ENCODE measurements at places on chromosomes 1 and 21.
A peak's percentile ranks its signal among the peaks of the same experiment; 100 is the strongest.

DNA sequence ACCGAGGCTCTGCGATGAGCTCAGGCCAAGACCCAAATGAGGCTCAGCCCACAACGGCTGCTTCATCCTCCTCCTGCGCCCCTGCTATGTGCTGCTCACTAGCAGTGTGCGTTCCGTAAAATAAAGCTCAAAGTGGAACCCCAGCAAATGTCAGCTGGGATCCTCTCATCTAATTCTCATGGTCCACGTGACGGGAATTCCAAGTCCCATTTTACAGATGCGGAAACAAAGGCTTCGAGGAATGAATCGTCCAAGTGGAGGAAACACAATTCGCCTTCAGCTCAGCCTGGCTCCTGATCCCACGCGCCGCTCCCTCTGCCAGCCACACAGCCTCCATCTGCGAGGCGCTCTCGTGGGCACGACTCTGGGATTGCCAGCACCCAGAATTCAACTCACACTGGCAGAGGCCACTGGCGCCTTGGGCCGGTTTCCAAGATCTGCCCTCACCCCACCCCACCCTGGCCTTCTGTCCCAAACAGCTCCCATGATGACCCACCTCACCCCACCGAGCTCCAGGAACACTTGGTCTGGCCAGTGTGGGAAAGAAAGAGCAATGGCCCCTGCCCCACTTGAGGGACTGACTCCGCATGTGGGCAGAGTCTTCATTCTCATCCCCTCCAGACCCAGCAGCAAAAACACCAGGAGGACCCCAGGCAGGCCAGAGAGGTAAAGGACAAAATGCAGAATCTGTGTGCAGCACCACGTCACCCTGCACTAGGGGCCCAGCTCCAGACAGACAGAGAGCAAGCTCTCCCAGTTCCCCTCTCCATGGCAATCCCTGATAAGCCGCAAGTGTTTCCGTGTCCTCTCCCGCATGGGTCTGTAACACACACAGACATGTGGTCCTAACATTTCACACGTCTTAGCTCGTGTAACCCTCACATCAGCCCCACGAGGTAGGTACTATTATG is 10.5 kb downstream of the CASZ1 start:
- DNase-seq: no peak

GRCh38 chr1:199936441-199936840 is 91.1 kb upstream of the NR5A2 start:
- no peak for DNase-seq

DNA sequence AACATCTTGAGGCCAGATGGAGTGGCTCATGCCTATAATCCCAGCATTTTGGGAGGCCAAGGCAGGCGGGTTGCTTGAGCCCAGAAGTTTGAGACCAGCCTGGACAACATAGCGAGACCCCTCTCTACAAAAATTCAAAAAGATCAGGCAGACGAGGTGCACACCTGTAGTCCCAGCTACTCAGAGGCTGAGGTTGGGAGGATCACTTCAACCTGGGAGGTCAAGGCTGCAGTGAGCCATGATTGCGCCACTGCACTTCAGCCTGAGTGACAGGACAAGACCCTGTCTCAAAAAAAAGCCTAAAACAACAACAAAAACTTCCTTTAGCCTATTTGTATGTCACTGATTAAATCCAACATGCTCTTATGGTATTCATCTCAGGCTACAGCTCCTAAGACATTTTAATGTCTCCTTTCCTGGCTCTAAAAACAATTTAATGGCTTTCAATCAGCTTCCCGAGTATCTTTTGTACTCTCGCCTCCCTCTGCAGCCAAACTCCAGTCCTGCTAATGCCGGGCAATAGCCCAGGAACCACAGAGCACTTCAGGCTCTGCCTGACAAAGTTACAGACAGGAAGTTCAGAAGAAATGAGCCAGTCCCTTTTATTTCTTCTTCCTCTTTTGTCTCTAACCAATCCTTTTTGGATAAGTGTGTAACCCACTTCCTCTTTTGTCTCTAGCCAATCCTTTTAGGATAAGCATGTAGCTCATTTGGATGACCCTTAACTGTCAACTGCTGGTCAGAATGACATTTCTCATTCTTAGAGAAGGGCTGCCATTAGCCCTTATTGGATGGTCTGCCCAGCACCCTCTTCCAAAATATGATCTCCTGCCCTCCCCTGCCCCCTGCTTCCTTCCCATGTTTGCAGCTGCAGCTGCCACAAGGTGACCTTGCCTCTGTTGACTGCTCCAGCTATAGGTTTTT is 6.6 kb upstream of the DOP1B start:
- peak; percentile 42 for DNase-seq

DNA sequence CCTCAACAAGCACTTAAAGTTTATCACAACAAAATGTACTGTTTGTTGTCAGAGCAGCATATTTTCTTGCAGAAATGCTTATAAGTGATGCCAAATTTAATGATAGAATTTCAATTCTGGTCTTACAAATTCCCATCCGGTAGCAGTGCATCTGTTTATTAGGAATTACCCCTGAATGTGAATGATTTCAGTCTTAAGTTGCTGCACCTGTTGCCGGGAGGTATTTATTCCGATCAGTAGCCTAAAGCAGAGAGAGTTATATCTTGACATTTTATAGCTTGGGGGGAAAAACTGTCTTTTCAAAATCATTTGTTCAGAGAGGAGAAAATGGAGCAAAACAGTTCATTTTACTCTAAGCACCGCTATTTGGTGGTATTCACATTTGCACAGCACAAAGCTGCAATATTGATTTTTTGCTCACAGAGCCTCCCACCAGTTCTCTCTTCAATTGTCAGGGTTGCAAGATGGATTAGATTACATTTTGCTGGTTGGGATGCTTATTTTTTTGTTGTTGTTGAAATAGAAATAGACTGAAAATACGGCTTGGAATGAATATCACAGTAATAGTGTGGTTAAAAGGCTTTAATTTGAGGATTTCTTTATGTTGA is 98.6 kb downstream of the ADGRL2 start:
- DNase-seq: no peak

- DNase-seq: no peak
These were observed 22.3 kb downstream of the CDC42 start for GRCh38 chr1:22074803-22075202.

DNA sequence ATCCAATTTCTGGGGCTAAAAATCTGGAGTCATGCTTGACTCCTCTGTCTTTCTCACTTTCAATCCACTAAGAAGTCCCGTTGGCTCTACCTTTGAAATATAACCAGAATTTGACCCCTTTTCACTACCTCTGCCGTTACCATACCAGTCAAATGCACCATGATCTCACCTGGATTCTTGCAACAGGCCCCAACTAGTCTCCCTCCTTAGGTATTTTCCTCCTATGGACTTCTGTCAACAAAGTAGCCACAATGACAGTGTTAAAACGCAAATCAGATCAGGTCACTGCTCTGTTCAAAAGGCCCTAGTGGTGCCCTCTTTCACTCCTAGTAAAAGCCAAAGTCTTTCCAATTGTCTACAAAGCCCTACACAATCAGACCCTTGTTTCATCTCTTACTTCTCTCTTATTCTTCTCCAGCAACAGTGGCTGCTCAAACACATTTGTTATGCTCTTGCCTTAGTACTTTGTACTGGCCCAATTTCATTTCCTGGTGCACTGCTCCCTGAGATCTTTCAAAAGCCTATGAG is 35.7 kb upstream of the AGL start:
- DNase-seq: no peak

DNA sequence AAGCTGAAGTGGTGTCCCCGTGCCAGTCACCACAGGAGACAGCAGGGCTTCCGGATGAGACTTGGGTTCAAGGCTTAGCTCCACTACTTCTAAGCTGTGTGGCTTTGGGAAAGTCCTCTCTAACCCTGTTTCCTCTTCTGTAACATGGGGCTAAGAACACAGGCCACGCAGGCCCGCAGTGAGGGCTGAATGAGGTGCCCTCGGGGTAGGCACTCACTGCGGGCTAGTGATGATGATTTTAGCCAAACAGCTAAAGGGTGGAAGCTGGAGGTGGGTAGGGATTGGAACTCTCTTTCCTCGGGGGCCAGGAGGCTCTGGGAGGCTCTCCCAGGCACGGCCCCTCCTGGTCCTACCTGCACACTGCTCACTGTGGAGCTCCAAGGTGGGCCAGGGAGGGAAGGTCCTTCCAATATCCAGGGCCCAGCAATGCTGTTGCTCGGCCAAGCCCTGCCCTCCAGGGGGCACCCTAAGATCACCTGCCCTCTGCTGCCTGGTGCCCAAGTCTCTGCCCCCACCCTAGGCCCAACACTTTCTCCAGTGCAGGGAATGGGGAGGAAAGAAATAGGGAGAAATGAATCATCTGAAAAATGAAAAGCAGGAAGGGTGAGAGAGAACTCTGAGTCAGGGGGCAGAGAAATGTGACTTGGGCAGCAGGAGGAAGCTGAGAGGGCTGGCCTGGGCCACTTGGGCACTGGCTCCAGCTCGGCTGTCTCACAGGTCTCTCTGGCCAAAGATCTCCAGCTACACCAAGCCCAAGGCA is 19.2 kb upstream of the EVA1B start:
- DNase-seq: peak; percentile 88

GRCh38 chr1:168287237-168287664 is 6.6 kb downstream of the TBX19 start:
- DNase-seq: peak; percentile 73

- DNase-seq: peak; percentile 79
These were observed 99.7 kb downstream of the NMNAT2 start for GRCh38 chr1:183318433-183318832.

DNA sequence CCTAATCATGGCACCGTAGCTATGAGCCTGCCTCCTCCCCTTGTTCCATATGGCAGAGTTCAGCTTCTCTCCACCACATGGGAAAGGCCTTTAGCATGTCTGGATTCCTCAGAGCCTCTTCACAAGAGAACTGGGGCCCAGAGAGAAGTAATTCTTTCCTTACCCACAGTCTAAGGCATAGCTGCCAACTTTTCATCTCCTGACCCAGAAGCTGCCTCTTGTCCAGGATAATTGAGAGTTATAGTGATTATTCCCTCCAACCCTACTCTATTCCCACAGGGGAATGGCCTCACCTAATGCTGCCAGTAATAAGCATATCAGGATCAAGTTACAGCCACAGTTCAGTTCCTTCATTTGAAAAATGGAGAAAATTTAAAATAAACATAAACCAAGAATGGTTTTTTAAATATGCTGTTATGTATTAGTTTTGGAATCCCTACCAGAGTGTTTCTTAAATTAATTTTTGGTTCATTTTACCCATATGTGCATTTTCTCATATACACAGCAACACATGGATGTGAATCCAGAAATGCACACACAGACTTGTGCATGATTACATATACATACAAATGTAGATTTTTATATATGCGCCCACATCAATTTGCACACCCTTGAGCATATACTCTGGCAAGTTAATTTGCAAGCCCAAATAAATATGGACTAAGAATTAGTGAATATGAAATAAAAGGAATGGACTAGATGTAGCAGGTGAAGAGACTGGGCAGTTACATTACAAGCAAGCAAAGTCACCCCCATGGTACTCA is 63.9 kb upstream of the WARS2 start:
- no peak for DNase-seq

DNA sequence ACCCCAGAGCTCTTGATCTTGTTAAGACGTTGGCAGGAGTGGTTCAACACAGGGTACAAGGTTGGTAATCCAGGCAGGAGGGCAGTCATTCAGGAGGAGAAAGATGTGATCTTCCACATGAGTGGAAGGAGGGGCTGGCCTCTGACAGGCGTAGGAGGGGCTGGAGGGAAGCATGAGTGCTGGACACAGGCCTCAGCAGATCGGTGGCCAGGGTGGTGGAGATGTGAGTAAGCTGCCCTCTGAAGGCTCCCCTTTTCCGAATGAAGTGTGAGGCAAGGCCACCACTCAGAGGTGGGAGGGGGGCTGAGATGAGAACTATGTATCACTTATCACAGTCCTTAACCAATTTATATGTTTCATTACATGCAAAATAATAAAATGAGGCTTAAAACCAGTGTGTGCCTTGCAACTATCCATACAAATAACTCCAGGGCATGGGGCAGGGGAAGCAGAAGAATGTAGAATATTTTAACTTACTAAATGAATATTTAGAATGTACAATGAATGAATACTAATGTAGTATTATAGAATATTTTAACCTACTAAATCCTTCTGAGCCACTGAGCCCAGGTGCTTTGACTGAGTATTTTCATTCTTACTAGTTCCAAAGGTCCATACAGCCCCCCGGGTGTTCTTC is 103.5 kb upstream of the TLR5 start:
- no peak for DNase-seq

GRCh38 chr1:223133306-223133823 is 9.7 kb downstream of the TLR5 start:
- DNase-seq: no peak

DNA sequence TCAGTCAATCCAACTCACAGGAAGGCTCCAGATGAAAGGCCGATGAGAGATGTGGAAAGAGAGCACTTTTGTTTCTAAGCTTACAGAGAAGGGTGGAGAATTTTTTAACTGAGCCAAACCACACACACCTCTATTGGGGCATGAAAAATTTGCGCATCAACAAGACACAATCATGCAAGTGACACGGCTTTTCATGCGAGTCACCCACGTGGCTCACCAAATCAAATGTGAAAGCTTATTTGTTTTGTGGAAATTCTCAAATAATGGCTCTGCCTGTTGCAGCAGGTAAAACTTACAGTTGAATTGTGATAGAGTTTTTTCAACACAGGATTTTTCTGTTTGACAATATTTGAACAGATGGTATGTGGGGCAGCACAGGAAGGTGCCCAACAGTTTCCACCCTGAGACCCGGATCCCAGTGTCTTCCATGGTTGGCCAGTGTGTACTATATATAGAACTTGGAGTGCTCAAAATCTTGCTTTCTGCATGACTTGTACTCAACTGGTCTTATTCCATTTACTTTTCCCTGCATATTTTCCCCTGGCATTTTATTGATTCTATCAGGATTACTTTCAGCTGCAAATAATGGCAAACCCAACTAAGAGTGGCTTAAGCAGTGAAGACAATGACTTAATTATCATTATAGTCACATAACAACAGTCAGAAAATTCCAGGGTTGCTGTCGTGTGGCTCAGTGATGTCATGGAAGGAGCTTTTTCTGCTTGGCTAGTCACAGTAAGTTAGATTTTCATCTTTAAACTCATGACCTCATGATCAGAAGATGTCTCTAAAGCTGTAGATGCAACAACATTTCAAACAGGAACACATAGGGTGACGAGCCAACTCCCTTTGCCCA is 90.6 kb upstream of the SIM2 start:
- no peak for DNase-seq

- no peak for DNase-seq
These were observed 196.5 kb downstream of the TOMM20 start for GRCh38 chr1:234932106-234932505.

DNA sequence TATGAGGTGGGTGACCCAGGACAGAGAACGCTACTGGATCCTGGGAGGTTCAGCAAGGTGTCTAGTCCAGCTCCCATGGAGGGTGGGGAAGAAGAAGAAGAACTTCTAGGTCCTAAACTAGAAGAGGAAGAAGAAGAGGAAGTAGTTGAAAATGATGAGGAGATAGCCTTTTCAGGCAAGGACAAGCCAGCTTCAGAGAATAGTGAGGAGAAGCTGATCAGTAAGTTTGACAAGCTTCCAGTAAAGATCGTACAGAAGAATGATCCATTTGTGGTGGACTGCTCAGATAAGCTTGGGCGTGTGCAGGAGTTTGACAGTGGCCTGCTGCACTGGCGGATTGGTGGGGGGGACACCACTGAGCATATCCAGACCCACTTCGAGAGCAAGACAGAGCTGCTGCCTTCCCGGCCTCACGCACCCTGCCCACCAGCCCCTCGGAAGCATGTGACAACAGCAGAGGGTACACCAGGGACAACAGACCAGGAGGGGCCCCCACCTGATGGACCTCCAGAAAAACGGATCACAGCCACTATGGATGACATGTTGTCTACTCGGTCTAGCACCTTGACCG is 8.6 kb upstream of the PIGV start:
- DNase-seq: no peak

Measured in fibroblast of skin of back (primary cell).